ENCODE measurements at places on chromosomes 5 and 9.

DNA sequence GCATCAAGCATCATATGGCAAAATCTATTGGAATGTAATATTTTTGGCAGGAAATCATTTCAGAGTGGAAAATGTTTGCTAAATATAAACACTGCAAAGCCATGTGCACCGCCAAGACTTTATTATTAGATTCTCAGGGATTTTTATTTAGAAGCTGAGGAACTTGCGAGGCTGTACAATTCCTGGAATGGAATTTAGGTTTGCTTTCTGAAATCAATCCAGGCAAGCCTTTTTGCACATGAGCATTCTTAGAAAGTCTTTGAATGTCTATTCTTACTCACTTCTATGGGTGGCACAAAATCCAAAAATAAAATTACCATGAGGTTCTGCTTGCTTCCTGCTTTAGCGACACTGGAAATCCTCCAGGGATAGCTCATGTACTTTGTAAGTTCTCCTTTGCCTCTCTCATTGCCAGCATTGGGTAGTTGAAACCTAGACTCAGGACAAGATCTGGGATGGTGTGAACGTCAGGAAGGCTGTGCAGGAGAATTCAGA is 71.5 kb upstream of the PALM2AKAP2 start:
- DNase-seq: no peak

GRCh38 chr9:106019039-106019680 is 324.8 kb downstream of the TMEM38B start:
- peak; percentile 32 for DNase-seq

DNA sequence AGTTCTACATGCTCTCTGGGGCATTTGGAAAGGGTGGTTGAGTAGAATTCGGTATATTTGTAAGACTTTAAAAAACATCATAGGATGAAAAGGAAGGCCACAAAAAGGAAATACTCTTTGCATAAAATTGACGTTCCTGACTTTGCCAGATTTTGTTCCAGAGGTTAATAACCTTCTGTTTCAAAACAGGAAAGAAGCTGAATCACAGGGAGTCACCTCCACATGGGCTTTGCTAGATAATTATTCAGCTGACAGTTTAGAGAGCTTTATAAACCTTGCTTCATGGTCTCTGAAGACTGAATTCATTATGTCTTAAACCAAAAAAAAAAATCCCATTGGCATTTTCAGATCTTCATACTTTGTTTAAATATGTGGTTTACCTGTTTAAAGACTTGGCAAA is 203.7 kb downstream of the SEMA6A start:
- DNase-seq: no peak

DNA sequence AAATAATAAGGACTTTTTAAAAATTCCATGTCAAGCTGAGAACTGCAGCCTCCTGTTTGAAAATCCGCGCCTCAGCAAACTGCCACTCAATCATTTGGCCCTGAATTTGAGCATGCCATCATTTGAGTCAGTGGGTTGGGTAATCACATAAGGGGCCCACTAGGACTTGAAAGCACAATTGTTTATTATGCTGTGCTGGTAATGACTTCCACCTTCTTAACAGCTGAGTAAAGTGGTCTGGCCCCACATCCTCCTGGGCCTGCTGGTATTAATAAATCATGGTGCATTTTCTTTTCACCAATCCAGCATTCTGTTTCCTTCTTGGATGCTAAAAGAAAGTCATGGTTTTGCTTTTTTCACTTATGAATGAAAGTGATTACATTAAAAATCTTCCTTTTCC is 103.0 kb upstream of the CTSL start:
- DNase-seq: no peak

DNA sequence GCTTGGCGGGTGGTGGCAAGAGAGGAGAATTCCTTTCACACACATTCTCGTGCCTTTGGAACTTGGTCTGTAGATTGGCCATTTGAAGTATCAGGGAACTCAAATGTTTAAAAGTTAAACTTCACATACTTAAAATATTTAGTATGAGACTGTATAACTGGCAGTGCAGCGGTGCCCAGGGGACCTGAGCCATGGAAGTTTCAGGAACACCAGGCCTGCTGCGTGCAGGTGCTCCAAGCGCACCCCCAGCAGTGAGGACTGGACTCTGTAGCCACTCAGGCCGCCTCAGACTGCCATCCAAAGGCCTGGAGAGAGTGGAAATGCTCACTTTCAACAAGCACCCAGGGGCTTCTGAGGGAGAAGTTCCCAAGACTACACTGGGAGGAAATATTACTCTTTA is 273.5 kb upstream of the IRX2 start:
- DNase-seq: no peak

- no peak for DNase-seq
These were observed 622.1 kb downstream of the PSAT1 start for GRCh38 chr9:78918976-78919375.

- no peak for DNase-seq
These were observed 46.3 kb upstream of the NR3C1 start for GRCh38 chr5:143449772-143450171.

DNA sequence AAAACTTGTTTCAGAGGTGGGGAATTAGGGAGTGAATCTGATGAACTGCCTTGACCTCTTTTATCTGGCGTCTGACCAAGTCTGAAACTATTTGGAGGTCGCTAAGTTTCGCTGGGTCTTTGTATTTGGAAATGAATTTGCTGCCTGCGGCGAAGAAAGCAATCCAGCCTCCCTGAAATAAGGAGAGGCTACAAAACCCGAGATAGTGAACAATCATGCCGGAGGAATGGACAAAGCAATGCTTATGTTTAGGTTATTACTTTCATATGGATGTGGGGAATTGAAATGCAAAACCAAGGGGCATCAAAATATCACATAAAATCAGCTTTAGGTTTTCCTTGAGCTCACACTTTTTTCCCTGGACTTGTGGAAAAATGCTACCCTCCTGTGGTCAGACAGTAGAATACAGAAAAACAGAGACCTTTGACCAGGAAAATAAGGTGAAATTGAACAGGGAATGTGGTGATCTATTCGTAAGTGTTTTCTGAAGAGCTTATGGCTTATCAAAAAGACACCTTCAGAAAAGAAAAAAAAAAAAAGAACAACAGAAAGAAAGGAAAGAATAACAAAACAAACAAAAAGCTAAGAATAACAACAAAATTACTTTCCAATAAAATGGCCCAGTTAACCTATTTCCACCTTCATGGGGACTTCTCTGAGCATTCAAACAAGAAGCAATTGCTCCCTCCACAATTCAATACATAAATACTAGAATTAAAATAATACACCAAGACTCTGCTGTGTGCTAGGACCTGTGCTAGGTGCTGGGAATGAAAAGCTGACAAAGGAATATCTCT is 68.6 kb upstream of the DPYSL3 start:
- peak; percentile 32 for DNase-seq

GRCh38 chr9:78439190-78439865 is 142.4 kb downstream of the PSAT1 start:
- peak; percentile 69 for DNase-seq

GRCh38 chr5:116947691-116948528 is 373.3 kb upstream of the SEMA6A start:
- DNase-seq: peak; percentile 27

GRCh38 chr5:133981714-133982113 is 13.3 kb upstream of the C5orf15 start:
- no peak for DNase-seq

DNA sequence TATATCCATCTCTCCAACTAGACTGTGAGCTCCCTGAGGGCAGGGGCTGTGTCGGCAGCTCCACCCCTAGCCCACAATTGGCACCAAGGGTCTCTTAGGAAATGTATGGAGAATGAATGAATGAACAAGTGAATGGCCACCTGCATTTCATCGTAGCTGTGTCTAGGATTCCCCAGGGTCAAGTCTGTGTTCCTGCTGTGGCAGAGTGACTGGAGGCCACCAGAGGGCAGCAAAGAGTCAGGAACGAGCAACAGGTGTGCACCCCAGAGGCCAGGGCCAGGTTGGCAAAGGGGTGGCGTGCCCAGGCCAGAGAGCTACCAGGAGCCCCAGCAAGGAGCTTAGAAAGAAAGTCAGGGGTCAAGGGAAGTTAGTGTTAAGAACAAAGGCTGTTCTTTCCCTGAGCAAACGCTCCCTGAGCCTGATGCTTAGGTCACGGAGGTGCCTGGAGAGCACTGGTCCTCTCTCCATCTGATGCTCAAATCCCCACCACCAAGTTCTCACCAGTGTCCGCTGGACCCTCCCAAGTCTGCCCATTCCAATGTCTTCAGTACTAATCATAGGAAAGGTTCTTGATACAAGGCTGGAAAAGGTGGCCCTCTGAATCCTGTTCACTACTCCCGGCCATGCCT is 160.7 kb downstream of the PAX5 start:
- peak; percentile 76 for DNase-seq

GRCh38 chr5:73912821-73913271 is 286.9 kb downstream of the ARHGEF28 start:
- DNase-seq: no peak

DNA sequence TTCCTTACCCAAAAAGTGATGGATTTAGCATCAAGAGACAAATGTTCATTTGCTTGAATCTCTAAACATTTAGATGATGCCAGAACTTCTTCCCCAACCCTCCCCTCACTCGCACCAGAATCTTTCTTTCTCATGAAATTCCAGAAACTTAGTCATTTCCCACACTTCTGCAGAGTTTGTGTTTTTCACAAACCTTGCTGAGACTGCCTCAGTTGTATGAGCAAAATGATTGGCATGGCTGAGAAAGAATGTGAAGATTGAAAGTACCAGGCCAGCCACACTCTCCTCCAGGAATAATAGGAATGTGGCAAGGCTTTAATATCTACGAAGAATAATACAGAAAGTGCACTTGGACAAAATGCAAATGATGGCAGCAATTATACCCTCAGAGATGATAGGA is 428.3 kb upstream of the CDH6 start:
- no peak for DNase-seq

- DNase-seq: no peak
These were observed 58.4 kb downstream of the PCSK1 start for GRCh38 chr5:96374653-96375052.

- no peak for DNase-seq
These were observed 11.2 kb upstream of the COL5A1 start for GRCh38 chr9:134630393-134630790.

GRCh38 chr9:31471010-31471409 is 913.4 kb upstream of the ACO1 start:
- no peak for DNase-seq
